ENCODE measurements at places on chromosomes 16 and 17.

DNA sequence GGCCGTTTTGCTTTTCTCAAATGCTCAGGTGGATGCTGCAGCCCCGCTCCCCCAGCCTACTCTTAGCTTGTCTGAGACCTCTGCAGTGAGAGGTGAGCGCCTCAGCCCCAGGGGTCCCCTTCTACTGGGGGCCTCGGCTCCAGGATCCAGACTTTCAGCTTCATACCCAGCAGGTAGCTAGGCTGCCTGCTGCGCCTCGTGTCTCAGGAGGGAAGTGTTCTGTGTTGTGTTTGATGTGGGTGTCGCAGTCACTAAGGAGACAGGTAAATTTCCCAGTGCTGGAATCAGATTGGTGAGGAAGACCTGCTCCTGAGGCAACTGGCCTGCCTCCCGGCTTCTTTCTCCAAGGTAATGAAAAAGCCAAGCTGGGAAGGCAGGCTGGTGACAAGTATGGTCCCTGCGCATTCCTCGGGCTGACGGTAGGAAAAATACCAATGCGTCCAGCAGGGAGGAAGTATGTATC, 604.0 kb upstream of the SALL1 start:
- no peak for DNase-seq

DNA sequence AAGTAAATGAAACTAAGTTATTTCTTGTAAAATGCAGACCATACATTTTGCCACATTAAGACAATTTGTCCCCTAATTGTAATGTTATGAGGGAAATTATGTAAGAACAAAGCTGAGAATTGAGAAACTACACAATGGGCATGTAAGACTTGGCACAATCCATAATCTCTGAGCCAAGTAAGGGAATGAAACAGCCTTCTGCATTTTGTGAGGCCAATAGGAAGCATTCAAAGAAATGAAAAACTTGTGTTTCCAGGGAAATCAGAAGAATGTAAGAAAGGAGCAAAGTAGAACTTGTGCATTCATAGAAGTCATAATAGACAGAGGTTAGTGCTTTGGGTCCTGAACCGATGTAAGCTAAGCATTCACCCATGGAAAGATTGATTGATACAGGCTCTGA, 1.8 kb downstream of the KRTAP9-4 start:
- DNase-seq, result no peak

DNA sequence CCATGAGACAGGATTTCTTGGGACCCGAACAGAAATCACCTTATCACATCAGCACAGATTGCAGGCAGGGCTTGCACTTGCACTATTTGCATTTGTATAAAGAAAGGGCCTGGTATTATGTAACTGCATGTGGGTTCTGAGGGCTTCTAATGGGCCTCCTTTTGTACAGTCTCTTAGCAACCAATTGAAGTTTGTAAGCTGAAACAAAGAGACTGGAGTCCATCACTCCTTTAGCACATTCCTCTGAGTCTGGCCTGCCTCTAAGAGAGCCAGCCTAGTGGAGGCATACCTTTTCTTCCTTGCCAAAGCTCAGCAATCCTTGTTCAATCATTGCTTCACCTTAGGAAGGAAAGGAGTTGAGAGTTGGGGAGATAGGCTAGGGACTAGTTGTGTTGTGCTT, 387.1 kb downstream of the XYLT1 start:
- DNase-seq, result no peak

DNA sequence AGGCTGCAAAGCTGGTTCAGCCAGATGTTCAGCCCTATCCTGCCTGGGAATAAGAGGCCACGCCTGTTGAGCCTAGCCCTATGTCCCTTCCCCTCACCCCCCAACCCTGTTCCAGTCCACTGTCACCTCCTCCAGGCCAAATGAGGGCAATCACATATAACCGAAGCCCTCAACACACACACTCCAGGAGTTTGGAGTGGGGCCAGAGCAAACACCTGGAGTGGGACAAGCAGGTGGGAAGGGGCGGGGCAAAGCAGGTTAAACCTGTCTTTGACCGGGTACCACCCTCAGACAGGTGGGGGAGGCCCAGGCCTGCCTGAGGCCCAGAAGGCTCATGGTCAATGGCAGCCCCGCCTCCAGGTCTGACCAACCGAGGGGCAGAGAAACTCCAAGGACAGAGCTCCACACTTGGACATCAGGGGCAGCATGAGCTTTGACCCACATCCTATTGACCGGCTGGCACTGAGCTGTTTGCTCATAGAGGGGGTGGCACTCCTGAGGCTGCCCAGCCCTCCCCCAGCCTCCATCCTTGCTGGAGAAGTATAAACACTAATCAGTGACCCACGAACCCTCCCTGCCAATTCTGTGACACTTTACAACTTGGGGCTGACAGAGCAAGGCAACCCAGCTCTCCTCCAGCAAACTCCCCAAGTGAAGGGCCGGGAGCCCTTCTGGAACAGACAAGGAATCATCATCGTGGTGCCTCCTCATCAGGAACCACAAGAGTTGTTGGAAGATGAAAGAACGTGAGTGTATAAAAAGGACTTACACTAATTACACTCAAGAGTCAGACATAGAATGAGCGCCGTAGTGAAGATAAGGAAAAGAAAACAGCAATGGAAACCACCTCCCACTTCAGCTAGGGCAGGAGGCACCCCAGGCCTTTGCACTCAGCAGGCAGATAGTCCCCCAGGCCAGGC, 1.5 kb downstream of the ESRP2 start:
- no peak for DNase-seq

DNA sequence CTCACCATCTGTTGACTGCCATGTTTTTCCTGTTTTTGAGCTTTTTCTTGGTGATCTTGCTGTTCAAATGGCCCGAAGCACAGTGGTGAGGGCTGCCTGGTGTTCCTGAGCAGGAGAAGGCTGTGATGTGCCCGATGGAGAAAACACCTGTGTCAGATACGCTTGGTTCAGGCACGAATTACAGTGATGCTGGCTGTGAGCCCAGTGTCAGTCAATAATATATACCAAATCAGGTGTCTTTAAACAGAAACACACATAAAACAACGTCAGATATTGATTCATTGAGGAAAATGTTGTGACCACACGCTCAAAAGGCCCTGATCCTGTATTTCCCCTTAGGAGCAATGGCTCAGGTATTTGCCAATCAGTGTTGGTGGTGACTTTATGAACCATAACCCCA, 111.7 kb downstream of the SDR42E1 start:
- DNase-seq, result no peak

GRCh38 chr17:35641032-35641431, 53.9 kb downstream of the AP2B1 start:
- no peak for DNase-seq

DNA sequence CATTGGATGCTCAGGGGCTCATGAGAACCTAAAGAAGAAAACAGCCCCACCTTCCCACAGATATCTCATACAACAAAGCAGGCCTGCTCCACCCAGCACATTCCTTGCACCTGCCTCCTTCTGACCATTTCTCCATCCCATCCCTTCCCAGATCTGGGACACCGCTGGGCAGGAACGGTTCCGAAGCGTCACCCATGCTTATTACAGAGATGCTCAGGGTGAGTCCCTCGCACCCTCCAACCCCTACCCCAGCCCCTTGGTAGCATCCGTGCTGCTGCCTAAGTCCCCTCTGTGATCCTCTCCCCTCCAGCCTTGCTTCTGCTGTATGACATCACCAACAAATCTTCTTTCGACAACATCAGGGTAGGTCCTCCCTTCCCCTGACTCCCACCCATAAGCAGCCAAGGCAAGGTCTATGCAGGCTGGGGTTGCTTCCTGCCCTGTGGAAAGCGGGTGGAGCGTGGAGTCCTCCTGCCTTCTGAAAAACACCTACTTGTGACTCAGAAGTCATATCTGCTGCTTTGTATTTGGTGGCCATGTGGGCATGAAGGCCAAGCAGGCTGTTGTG, 5.4 kb upstream of the NHERF1 start:
- DNase-seq, result no peak

GRCh38 chr16:30785126-30786106, 1.6 kb downstream of the ZNF629 start:
- no peak for DNase-seq

GRCh38 chr17:80195671-80196529, 24.2 kb downstream of the SGSH start:
- DNase-seq, result peak; percentile 46

- DNase-seq, result no peak
Observed at GRCh38 chr17:19703828-19704613, 12.4 kb downstream of the SLC47A2 start.

GRCh38 chr16:4976079-4976478, 17.9 kb downstream of the SEC14L5 start:
- no peak for DNase-seq

DNA sequence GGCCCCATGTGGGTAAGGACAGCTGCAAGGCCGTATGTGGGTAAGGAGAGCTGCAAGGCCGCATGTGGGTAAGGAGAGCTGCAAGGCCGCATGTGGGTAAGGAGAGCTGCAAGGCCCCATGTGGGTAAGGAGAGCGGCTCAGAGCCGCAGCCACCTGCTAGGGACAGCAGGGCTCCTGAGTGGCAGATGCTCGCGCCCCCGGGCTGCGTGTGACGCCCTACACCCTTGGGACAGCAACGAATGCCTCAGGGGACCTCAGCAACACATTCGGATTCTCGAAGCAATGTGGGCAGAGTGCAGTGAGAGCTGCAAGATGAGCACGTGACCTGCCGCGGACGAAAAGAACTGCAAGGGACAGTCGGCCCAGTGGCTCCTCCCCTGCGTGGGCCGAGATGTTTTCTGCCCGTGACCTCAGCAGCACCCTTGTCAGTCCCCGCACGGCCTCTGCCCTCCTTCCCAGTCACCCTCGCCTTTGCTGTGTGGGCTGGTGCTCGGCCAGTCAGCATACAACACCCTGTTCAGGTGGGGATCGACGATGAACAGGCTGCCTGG, 9.6 kb upstream of the SLC38A8 start:
- DNase-seq, result no peak

GRCh38 chr16:51453251-51453650, 302.2 kb upstream of the SALL1 start:
- DNase-seq, result no peak

DNA sequence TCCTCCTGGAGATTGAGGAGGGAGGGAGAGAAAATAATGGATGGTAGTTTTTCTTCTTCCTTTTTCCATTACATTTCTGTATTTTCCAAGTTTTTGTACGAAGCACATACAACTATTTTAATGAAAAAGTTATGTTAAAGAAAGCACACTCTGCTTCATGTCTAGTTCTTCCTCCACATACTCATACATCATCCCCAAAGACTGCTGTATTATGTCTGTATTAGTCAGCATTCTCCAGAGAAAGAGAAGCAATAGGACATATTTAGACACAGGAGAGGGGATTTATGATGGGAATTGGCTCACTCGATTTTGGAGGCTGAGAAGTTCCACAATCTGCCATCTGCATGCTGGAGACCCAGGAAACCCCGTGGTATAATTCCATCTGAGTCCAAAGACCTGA, 10.1 kb upstream of the ACSM2A start:
- no peak for DNase-seq

DNA sequence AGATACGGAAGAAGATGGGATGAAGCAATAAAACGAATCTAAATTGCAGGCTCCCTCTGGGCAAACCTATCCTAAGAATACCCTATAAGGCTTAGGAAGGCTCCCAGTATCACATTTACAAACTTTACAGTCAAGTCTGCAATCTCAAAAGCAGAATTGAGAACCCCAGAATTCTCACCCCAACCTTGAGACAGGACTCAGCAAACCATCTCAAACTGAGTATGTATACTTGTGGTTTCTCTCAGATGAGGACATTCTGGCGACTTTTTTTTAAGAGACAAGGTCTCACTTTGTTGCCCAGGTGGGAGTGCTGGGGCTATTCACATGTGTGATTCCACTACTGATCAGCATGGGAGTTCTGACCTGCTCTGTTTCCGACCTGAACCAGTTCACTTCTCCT, 19.3 kb upstream of the ITGA2B start:
- DNase-seq, result no peak

DNA sequence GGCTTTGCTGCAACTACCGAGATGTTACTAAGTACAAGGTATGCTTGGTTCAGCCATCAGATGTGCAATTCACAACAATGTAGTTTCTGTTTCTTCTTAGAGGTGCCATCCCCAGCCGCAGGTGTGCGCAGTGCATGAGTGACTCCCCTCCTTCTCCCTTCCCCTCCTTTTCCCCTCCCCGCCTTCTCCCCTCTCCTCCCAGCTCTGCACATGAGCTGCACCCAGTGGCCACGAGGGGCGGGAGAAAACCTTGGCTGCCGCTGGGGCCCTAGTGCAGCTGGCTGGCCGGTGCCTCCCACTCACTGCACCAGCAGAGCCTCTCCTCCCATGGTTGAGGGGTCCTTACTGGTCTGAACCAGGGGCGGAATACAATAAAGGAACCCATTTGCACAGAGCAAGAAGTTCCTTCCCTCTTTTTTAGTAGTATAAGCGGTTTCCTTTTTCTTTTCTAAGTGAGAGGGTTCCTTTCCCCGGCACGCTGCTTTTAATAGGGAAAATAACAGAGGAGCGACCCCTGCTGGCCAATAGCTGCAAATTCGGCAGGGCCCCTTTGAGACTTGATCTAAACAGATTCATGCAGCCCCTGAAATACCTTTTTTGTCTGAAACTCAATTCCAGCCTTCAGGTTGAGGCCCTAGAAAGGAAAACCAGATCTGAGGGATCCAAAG, 7.8 kb upstream of the CCL15 start:
- no peak for DNase-seq

DNA sequence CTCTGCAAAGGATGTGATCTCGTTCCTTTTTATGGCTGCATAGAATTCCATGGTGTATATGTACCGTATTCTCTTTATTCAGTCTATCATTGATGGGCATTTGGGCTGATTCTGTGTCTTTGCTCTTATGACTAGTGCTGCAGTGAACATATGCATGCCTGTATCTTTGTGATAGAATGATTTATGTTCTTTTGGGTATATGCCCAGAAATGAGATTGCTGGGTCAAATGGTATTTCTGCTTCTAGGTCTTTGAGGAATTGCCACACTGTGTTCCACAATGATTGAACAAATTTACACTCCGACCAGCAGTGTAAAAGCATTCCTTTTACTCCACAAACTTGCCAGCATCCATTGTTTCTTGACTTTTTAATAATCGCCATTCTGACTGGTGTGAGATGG, 60.2 kb upstream of the ADORA2B start:
- no peak for DNase-seq

DNA sequence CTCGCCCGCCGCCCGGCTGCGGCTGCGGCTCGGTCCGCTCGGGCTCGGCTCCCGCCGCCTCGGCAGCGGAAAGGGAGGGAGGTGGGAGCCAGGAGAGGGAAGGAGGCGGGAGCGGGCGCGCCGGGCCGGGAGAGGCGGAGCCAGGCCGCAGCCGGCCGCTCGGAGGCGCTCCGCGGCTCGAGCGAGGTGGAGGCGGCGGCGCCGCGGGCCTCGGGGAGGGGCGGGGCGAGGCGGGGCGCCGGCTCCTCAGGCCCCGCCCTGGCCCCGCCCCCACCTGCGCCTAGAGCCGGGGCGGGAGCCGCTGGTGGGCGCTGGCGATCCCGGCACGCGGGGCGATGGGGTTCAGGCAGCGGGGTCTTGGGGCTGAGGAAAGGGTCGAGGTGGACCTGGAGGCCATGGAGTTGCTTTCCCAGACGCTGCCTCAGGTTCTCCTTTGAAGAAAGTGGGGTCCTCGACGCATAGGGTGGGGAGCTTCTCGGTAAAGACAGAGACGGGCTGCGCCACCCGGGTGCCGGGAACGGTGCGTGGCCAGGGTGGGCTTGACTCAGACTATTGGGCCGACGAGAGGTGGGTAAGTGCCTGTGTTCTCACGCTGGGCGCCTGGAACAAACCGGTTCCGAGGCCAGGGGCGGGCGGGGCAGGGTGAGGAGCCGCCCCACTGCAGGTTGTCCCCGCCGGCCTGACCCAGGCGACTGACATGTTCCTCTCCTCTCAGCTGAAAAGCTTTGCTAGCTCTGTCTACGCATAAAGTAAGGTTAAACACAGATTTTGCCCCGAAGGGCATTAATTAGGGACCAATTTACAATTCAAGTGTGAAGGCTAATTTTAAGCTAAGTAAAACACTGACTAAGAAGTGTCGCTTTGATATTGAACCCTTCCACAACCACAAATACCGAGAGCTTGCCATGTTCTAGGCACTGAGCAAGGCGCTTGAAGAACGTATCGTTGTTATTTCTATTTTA, at the start of gene CMTM4:
TSS of gene CMTM4 (minus strand) at position 75 of the 962 bp plus-strand sequence. CDS start 218 bp downstream, outside the sequence.
- peak; percentile 75 for DNase-seq
